ENCODE measurements at places on chromosomes 4 and X.

DNA sequence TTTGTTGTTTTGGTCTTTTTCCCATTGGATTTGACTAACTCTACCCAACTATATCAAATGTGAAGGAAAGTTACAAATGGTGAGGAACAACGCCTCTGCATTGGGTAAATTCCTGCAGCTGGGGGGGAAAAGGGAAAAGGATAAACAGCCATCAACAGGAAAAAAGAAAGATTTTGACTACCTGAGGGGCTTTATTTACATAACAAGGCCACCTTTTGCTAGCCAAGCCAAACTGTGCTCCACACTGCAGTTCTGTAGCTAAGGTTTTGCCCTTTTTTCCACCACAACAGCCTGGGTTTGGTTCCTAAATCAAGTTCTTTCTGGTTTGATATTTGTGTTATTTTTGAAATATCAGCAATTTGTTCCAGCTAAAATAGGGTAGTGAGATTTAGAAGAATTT is 40.8 kb downstream of the RHOXF2B start:
- DNase-seq, result no peak

- DNase-seq, result no peak
Measured at GRCh38 chr4:8544741-8545438, 35.3 kb upstream of the GPR78 start.

GRCh38 chrX:40106676-40107290 is 9.0 kb upstream of the BCOR start:
- no peak for DNase-seq

GRCh38 chr4:5928274-5928673 is 35.4 kb upstream of the CRMP1 start:
- no peak for DNase-seq

- peak; percentile 77 for DNase-seq
Measured at GRCh38 chr4:173189117-173189693, 20.6 kb downstream of the GALNT7 start.

DNA sequence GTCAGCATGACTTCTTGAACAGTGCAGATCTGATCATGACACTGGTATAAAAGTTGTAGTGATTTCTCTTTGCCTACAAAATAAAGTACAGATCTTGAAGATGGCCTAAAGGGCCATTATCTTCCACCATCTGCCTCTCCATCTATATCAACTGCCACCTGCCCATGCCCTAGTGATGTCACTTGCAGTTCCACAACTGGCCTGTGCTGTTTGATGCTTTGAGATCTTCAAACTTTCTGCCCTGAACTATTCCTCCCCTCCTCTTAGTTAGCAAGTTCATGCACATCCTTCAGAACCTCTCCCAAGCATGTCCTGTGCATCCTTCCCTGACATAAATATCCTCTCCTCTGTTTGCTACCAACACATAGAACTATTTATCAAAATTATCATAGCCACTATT is 217.0 kb downstream of the SOWAHB start:
- peak; percentile 8 for DNase-seq

DNA sequence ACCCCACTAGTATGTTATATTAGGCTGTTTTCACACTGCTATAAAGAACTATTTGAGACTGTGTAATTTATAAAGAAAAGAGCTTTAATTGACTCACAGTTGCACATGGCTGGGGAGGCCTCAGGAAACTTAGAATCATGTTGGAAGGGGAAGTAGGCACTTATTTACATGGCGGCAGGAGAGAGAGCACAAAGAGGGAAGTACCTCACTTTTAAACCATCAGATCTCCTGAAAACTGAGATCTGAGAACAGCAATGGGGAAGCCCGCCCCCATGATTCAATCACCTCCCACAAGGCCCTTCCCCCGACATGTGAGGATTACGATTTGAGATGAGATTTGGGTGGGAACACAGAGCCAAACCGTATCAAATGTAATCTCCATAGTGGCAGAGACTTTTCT is 45.4 kb upstream of the XK start:
- DNase-seq, result no peak

DNA sequence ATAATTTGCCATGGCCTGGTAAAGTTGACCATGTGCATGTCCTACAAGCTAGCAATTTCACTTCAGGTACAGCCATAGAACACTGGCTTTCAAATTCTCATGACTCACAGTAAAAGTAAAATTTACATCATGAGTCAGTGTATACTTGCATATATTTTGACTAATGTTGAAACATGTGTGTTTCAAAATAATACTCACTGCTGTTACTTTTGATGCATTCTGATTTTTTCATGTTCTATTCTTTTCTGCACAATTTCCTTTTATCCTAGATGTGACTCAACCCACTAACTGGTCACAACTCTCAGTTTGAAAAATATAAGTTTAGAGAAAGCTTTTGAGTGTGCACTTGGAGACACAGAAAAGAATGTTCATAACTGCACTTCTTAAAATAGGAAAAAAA is 365.7 kb downstream of the FGF13 start:
- DNase-seq, result no peak

GRCh38 chr4:155615081-155615887 is 51.4 kb upstream of the GUCY1A1 start:
- DNase-seq, result no peak

- peak; percentile 92 for DNase-seq
Measured at GRCh38 chr4:133148690-133149363, at the start of gene PCDH10. Gene PCDH10 (plus strand): TSS chr4:133149294. CDS start chr4:133150141, 847 bp downstream.

DNA sequence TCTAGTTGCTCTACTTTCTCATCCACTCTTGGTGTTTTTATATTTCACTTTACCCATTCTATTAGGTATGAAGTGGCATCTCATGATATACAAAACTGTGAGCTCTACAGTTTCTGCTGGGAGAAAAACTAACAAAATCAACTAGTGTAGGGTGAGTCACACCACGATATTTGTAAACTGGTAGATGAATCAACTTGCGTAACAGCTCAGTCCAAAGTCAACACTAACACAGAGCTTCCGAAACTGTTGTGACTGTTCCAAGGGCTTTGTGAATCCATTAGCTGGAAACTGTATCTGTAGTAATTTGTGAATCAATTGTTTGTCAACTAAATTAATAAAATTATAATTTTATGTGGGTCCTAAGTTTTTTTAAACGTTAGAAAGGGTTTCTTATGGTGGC is 119.8 kb upstream of the TSPAN5 start:
- DNase-seq, result peak; percentile 86

GRCh38 chrX:720250-720649 is 89.7 kb downstream of the SHOX start:
- DNase-seq, result no peak

DNA sequence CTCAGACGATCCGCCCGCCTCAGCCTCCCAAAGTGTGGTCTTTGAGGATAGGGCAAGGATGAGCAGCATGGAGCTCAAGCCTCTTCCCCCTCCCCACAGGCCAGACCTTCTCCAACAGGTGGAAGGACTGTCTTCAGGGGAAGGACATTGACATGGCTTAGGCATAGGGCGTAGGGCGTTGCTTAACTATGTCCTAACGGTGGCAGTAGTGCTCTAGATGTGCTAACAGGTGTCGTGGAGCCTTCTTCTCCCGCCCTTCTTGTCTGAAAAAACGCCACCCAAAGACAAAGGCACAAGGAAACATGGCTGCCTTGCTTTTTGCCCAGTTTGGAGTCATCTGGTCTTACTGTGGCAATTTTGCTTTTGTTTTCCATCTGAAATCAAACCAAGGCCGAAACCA is 219.8 kb downstream of the OR13H1 start:
- DNase-seq, result peak; percentile 46

DNA sequence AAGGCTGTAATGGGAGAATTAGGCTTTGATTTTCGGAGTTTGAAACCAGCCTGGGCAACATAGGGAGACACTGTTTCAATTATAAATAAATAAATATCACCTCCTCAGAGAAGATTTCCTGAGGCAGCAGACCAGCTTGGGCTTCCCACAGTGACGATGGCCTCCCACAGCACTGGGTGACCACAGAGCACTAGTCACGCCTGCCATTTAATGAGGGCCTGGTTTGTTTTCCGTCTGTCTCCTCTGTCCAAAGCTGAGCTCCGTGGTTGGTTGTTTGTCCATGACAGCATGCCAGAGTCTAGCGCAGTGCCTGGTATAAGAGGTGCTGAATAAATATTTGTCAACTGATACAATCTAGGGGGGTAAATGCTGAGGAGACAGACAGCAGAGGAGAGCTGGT is 10.4 kb upstream of the PDGFRA start:
- no peak for DNase-seq

DNA sequence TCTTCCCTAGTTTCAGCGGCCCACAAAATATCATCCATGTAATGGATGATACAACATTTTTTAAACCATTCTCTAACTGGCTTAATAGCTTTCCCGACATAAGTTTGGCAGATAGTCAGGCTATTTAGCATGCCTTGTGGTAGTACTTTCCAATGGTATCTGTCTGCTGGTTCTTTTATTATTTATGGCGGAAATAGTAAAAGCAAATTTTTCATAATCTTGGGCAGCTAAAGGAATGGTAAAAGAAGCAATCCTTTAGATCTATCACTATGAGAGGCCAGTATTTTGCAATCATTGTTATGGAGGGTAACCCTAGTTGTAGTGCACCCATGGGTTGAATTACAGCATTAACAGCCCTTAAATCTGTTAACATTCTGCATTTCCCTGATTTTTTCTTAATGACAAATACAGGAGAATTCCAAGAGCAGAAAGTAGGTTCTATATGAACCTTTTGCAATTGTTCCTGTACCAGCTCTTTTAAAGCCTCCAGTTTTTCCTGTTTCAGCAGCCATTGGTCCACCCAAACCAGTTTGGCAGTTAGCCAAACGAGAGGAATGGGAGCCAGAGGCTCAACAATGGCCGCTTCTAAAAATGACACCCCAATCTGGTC is 14.3 kb upstream of the HSD17B11 start:
- no peak for DNase-seq

- no peak for DNase-seq
Measured at GRCh38 chr4:5615496-5616075, 92.8 kb downstream of the EVC2 start.

DNA sequence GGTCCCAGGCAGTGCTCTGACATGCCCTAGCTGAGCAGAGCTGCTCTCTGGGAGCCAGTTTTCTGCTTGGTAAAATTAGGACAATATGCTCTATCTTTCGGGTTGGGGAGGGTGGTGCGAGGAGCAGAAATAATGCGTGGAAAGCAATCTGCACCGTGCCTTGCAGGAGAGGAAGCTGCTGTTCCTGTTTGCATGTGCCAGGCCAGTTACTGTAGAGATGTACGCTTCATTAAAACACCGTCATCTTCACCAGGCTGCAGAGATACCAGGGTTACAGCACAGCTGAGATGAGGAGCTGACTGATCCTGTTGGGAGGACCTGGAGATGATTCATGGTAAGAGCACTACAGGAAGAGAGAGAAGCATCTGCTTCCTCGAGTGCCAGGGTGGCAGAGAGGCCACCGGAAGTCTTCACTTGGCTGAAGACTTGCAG is 29.5 kb upstream of the IRF2 start:
- peak; percentile 63 for DNase-seq

- DNase-seq, result no peak
Measured at GRCh38 chr4:43754566-43754965, 694.0 kb downstream of the KCTD8 start.

GRCh38 chr4:69321153-69321729 is 41.0 kb downstream of the UGT2B28 start:
- no peak for DNase-seq

DNA sequence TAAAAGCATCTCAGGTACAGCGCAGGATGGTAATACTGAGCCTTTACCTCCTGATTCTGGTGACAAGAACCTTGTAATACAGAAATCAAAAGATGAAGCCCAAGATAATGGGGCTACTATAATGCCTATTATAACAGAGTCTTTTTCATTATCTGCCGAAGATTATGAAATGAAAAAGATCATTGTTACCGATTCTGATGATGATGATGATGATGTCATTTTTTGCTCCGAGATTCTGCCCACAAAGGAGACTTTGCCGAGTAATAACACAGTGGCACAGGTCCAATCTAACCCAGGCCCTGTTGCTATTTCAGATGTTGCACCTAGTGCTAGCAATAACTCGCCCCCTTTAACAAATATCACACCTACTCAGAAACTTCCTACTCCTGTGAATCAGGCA is 3.2 kb downstream of the ZBTB33 start:
- no peak for DNase-seq

DNA sequence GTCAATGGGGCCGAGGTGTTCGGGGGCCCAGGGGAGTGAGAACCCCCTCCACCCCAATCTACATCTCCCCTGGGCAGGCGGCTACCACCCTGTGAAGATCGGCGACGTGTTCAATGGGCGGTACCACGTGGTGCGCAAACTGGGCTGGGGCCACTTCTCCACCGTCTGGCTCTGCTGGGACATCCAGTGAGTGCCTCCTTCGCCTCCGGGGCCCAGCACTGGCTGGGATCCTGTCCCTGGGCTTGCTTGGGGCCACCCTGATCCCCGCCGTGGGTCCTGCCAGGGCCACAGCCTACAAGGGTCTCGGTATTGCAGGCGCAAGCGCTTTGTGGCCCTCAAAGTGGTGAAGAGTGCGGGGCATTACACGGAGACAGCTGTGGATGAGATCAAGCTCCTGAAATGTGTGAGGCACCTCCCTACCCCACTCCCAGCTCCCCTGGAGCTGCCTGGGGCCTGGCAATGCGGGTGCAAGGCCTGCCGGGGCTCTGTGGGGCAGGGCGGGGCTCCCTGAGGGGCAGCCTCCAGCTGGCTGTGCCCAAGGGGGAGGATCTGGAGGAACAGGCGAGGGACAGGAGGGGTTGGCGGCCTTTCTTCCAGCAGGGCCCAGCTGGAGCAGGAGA is 697 bp downstream of the SRPK3 start:
- no peak for DNase-seq
